ENCODE measurements at places on chromosomes 7 and 10.

- DNase-seq = no peak
Observed at GRCh38 chr7:158484801-158485531, 102.7 kb downstream of the PTPRN2 start.

DNA sequence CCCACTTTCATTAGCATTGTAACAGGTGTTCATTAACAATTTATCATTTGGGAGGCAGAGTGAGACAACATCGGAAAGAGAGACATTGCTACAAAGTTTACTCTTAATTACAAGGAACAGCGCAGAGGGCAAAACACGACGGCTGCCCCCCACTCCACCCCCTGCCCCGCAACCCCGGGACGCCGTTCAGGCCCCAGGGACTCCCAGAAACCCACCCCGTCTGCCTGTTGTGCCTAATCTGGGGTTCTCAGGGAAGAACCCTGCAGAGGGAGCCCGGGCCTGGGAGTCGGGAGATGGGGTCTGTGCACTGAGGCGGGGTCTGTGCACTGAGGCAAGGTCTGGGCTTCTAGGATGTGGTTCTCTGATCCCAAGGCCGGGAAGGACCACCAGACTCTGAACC is 25.2 kb downstream of the UNCX start:
- no peak for DNase-seq

DNA sequence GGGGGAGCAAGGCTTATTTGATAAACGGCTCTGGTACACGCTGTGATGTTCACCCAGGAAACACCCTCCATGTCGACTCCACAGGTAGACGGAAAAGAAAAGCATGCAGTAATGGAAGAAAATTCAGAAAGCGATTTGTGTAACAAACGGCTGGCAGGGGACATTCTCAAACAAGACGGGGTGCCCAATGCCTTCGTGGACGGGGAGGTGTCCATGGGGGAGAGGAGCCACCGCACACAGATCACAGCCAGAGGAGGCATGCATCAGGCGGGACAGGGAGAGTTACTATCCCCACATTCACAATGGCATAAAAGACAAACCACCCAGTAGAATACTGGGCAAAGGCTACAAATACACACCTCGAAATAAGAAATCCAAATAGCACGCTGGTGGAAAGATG is 20.1 kb downstream of the CNPY1 start:
- no peak for DNase-seq

DNA sequence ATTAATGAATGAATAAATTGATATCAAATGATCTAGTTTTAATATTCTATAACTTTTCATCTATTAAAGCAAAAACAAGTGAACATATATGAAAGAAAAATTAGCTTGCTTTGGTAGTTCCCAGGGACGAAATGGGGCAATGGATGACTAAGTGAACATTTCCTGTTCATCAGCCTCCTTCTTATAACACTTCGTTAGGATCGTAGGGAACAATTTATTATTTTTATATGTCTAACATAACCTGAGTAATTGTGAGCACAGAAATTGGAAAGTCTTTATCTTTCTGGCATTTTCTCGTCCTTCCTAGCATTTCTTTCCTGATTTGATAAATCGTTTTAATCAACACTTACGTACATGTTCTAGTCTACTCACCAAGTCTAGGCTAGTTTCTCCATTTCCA is 59.1 kb upstream of the PPP1R3C start:
- DNase-seq = no peak

DNA sequence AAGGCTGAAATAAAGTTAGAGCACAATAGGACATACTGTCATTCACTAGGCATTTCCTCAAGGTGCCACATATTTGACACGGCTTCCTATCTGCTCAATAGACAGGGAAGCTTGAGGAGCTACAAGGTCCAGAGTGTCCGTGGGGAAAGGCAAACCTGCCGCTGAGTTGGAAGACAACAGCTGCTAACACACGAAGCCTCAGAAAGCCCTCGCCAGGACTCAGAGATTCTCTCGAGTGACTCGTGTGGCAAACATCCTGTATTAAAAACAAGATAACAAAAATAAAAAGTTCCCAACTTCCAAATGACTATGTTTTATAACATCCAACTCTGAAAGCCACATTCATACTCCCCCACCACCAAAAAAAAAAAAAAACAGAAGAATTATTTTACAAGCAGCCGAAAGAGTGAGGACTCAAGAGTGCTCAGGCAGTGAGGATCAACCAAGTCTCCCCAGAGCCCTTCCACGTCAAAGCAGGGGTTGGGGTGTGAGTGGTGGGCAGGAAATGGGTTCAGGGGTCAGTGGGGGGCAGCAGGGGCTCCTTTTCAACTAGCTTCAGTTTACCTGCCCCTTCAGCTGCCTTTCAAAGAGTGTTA is 67.6 kb downstream of the STK17A start:
- DNase-seq = no peak

DNA sequence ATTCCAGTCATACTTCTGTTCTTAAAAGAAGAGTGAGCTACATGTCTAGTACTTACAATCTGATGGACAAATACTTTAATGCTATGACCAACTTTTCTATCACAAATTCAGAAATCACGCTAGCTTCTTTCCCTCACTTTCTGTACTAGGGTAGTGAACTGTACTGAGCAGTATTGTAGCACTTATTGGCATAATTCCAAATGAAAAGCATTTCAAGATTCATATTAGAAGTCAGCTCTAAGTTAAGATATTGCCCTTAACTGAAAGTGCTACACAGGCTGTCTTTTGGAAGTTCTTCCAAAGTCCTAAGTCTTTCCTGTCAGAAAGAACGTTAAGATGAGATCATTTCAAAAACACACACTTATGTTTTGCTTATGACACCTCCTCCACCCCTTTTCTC is 13.4 kb downstream of the P4HA1 start:
- DNase-seq = no peak

DNA sequence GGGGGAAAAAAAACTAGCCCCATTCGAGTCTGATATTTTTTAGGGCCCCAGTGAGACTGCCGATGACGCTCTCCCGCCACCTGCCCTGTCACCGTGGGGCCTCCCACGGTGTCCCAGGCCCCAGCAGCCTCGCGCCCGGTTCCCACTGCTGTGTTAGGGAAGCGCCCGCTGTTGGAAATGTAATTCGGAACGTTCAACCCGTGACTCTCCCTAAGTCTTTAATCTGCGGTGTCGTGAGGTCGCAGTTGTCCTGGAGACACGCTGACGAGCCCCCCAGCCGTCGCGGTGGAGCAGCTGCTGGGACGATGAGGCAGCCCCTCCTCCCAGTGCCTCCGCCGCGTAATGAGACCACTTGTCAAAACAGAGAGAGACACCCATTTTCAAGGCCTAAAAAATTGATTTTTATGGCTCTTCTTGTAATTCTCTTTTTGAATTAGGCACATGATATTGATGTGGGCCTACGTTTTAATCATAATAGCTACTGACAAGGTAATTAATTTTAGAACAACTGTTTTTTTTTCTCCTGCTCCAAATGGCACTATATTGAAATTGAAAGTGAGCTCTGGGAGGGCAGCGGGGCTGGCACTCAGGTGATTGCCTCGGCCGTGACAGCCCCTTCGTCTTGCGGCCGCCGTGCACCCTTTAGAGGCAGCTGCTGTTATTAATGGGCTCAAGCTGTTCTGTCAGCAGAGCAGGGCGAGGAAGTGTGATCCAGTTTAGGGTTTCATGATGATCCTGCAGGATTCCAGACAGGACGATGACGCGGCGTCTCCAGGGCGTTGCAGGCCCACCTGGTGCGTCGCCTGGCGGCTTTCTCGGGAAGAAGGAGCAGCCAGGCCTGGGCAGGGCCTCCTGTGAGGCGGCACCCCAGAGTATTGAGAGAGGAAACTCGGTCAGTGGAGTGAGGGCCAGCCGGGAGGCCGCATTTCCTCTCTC is 63.3 kb downstream of the NKX6-2 start:
- DNase-seq = no peak

Measured in amygdala (tissue), 56 donors.